Caudate nucleus (tissue), 63 donors: ENCODE measurements at places on chromosomes 3 and 15.
A peak's percentile ranks its signal among the peaks of the same experiment; 100 is the strongest.

DNA sequence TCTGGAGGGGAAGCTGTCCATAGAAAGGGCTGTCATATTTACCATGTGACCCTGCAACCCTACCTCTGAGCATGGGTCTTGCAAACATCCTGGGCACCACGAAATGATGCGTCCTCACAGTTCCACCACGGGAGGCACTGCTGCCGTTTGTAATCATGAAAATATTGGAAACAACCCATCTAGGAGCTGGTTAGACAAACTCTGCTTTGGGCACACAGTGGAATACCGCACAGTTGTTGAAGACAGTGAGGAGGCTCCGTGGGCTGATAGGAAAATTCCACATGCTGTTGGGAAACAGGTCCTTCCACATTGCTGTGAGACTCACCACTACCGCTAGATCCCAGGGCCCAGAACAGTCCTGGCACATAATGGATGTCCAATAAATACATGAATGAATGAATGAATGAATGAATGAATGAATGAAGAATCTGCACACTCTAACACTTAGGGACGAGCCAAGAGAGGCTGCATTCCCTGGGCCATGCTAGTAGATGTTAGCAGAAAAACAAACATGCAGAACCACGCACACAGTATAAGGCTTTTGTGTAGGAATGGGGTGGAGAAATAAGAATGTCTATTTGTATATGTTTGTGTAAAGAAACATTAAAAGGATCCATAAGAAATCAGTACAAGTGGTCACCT, 40.6 kb downstream of the TPRA1 start:
- no peak for DNase-seq

DNA sequence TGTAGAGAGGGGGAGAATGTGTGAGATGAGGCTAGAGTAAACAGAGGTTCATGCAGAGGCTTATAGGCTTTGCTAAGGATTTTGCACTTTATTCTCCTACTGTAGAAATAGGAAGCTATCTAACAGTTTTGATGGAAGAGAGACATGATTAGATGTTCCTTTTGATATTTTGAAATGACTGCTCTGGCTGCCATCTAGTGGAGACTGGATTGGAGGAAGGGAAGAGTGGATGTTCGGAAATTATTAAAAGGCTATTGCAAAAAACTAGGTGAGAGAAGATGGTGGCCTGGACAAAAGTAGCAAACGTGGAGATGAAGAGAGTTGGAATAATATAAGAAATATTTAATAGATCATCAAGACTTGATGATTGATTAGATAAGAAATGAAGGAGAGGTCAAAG, 42.2 kb downstream of the SYN2 start:
- DNase-seq, result no peak

DNA sequence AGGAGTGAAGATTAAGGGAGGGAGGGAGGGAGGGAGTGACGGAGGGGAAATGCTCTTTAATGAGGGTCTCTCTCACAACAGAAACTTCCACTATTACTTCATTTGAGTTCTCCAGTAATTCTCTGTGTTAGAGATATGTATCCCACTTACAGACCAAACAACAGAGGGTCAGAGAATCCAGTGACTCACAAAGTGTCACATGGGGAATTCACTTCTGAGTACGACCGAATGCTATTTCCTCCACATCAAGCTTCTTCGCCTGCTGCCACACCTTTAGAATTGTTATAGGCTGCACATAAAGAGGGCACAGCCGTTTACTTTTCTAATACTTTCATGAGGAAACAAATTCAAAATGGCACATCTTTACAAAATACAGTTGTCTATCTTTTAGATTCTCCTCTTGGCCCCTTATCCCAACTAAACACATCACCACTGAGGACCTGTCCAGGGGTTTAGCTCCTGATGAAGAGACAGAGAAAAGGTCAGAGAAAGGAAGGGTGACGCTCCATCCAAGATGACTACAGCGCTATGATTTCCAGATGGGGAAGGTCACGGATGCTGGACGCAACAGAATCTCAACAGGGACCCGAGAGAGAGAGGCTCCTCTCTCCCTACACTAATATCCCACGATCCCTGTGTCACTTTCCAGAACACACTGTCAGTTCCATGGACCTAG, 119.0 kb downstream of the XXYLT1 start:
- no peak for DNase-seq

GRCh38 chr3:152200476-152201420, 68.0 kb upstream of the MBNL1 start:
- no peak for DNase-seq

- DNase-seq, result no peak
These were observed 198.2 kb downstream of the NECTIN3 start for GRCh38 chr3:111269777-111270176.

GRCh38 chr15:35308802-35309201, 223.7 kb upstream of the NANOGP8 start:
- no peak for DNase-seq

DNA sequence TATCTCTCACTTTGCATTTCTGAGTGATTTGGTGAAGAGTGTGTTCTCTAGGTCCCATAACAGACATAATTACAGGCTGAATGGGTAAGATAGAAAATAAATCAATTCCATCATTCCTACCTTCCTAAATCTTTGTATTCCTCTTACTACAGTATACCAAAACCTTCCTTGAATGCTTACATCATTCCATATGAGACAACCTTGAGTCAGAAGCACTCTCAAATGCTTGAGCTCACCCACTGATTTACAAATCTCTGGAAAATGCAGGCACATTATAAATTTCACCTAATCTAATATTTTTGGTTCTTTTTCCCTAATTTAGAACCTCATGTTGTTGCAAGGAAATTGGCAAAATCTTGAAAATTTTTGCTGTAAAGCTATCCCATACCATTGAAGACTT, 239.1 kb downstream of the CBLB start:
- no peak for DNase-seq

DNA sequence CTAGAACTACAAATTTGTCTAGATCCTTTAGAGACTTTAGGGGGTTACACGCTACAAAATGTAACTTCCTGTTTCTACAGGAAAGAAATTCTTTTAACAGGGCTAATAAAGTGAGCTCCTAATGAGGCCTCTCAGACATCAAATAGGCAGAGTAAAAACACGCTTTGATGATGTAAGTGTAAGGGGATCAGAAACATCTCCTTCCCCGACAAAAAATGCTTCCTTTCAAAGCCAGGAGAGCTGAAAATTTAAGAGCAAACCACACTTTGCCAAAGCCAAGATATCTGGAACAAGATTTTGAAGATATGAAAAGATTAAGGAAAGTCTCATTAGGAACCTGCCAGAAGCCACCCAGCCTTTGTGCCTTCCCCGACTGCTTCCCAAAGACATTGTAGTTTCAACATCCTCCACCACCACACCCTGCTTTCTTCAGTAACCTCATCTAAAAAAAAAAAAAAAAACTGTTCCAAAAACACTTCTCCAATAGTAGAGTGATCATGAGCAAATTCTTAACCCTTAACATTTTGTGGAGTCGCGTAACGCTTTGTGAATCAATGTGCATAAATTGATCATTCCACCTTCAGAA, 505.0 kb upstream of the THBS1 start:
- no peak for DNase-seq

DNA sequence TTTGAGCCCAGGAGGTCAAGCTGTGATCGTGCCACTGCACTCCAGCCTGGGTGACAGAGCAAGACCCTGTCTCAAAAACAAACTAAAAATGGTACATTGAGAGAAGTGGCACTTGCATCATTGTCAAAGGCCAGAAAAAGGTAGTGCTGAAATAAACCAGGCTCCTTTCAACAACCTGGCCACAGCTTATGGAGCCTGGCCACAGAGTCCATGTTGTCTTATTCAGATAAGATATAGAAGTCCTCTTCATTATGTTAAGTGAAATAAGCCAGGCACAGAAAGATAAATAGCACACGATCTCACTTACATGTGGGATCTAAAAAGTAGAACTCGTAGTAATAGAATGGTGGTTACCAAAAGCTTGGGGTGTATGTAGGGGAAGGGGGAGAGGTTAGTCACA, 34.8 kb downstream of the EMC4 start:
- no peak for DNase-seq

GRCh38 chr3:132870541-132870940, 148.3 kb upstream of the NPHP3 start:
- no peak for DNase-seq

GRCh38 chr3:138036572-138036971, 26.6 kb downstream of the CLDN18 start:
- DNase-seq, result no peak

DNA sequence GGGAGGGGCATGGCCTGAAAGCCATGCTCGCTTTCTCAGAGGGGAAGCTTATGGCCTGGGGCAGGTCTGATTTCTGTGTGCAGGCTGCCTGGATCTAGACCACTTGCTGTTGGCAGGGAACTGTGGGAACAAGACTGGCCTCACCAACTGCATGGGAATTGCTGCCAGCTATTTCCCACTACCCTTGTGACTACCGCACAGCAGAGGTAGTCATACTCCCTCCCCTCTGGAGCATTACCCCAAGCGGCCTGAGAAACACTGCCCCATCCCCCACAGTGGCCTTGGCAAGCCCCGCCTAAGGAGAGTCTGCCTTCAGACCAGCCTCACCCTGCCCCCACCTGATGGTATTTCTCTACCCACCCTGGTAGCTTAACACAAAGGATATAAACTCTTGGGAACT, 199.4 kb upstream of the CADM2 start:
- DNase-seq, result no peak

DNA sequence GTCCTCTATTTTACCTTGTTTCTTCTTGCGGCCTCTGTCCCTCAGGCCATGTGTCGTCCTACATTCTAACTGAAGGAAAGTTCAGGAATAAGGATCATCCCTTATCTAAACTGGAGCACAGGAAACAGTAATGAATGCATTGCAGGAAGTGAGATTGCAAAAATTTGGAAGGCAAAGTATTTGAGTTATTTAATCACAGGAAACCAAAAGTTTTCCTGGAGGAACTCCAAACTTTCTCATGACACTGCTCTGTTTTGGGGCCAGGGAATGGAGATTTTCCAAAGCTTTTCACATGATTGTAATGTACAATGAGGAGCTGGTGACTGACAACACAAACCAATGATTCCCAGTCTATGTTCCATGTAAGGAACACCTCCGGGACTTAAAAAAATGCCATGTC, 57.8 kb upstream of the PLSCR4 start:
- DNase-seq, result no peak

DNA sequence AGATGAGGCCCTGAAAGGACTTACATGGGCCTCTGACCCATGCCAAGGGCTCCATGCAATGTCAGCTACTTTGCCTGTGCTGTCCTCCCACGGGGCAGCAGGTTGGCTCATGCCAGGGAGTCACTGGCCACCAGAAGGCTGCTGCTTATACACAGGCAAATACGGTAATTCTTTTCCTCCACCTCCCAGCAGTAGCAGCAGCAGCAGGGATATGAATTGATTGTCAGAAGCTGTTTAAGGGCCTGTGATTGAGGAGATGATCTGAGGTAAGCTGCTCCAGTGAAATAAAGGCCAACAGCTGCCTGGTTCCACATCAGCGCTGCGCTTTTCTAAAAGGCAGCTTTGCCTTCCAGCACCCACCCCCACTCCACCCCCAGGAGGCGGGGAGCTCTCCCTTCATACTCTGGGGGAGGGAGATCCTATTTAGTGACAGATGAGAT, 250.5 kb downstream of the SHQ1 start:
- DNase-seq, result peak; percentile 68
